ENCODE measurements at places on chromosomes 7 and 10.
A peak's percentile ranks its signal among the peaks of the same experiment; 100 is the strongest.

DNA sequence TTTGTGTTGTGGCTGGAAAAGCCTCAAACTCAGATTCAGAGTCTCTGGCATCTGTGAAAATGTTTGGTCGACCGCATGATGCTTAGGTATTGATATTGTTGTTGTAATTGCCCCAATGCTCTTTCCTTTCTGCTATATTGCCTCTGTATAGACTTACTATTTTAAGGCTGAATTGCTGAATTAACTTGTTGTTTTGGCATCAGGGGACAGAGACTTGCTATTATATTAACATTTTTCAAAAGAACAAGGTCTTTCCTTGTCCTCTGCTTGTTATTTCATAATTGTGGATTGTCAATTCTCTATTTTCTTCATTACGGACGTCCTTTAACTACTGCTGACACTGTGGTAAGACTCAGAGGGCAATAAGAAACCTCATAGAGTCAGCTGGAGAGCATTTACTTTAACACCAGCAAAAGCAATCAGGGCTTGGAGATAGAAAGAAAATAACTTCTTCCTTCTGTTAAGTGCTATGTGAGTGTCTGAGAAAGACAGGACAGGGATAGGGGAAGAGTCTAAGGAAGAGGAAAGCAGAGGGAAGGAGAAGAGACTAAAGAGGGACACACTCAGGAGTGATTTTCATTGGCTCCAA lies 17.6 kb downstream of the CPED1 start:
- DNase-seq: no peak

DNA sequence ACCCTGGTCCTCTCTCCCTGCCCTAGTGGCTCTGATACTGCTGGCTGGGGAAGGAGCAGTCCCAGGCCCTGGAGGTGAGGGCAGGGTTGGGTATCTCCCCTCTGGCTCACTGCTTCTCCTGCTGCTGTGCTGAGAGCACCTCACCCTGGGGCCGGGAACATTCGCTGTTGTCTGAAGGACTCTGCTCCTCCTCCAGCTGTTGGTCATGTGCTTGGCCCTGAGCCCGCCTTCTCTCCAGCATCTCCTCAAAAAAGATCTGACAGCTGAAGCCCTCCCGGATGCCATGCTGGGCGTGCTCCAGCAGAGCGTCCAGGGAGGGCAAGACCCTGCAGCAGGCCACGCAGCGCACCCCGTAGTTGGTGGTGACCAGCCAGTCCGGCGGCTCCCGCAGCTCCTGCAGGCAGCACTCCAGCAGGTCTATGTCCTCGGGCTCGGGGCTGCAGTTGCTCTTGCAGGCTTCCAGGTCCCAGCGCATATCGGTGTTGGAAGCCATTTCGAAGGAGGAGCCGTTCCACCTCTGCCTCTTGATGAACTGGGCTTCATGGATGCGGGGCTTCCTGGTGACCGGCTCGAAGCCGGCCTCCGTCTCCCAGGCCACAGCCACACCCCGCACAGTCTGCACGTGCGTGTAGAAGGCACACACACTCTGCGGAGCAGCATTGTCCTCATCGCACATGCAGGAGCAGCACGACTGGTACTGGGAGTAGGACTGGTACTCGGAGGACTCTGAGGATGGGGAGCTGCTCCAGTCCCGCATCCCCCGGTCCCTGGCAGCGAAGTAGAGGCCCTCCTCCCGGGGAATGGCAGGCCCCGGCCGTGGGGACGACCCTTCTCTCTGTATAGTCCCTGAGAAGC lies 2.1 kb downstream of the FAM170B start:
- no peak for DNase-seq

DNA sequence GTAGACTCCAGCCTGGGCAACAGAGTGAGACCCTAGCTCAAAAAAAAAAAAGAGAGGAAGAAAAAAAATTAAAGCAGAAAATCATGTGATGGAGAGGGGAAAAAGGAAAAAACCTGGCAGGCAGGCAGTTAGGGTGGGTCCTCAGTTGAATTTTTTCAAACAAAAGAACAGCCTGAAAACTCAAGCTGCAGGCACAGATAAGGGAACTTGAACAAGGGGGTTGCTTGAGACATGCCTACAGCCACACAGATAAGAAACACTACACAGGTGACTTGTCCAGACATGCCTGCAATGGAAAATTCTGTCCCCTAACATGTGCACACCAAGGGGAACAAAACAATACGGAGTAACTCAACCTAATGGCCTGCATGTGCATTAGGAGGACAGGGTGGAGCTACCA lies 19.2 kb downstream of the VIM start:
- no peak for DNase-seq

DNA sequence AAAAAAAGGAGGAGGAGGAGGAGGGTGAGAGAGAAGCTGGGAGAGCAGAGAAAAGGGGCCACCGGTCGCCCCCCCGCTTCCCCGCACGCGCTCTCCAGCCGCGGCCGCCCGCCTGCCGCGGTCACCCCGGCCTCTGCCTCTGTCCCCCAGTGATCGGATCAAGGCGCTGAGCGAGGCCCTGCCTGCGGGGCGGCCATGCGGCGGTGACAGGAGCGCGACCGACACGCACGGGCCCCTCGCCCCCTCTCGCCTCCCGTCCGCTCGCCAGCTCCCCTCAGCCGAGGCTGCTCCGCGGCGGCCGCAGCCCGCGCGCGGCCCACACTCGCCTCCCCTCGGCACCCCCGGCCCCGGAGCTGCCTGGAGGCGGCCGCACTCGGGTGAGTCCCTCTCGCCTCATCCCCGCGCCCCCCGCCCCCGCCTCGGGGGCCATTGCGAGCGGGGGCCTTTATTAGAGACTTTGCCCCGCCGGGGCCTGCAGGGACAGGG lies at the start of gene GTF2I:
Gene GTF2I (plus strand): TSS at position 27 of the 486 bp plus-strand sequence. CDS start 31,411 bp downstream, outside the sequence.
- peak; percentile 50 for DNase-seq

DNA sequence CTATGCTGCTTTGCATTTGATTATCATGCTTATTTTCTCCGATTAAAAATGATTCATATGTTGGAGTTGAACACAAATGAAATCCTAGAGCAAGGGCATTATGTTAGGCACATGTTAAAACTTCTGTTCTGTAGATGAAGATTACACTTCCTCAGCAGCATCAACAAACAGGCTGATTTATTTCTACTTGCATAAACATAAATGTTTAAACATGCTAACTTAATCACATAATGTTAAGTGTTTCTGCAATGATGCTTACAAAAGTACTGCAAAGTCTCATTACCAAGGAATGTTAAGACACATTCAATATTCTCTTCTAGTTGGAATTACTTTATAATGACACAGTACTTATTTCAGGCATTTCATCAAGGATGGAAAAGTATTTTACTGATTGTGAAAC lies 770.8 kb downstream of the ANKRD7 start:
- no peak for DNase-seq

GRCh38 chr10:43864656-43865055 lies 216.0 kb upstream of the ZNF32 start:
- DNase-seq: no peak

DNA sequence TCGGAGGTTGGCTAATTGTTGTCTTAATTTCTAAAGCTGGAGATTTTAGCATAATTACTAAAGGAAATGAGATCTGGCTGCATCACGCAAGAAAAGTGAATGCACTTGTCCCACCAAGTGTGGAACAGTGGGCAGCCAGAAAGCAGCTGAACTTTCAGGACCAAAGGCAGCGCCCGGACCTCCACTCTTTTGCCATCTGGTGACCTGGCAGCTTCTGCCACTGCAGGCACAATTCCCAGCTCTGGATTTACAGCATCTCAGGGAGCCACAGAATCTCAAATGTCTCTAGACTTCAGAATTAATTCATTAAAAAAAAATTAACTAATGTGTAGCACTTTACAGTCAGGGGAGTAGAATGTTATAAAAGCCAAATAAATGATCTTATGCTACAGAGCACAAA lies 14.7 kb upstream of the OGDHL start:
- DNase-seq: no peak

GRCh38 chr10:12605580-12606405 lies 256.4 kb downstream of the CAMK1D start:
- DNase-seq: peak; percentile 43

DNA sequence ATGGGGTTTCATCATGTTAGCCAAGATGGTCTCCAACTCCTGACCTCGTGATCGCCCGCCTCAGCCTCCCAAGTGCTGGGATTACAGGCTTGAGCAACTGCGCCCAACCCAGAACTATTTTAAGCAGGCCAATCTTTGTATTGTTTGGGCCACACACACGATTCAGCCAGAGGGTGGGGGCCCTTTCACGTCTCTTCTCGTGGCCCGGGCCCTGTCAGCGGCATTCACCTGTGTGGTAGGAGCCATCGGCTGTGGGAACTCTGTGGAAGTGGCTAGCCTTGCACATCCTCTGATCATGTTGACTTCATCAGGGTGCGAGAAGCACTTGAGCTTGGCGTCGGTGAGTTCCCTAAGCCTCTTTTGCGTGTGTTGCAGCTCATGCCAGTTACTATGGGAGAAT lies 16.9 kb downstream of the SUN1 start:
- DNase-seq: no peak

DNA sequence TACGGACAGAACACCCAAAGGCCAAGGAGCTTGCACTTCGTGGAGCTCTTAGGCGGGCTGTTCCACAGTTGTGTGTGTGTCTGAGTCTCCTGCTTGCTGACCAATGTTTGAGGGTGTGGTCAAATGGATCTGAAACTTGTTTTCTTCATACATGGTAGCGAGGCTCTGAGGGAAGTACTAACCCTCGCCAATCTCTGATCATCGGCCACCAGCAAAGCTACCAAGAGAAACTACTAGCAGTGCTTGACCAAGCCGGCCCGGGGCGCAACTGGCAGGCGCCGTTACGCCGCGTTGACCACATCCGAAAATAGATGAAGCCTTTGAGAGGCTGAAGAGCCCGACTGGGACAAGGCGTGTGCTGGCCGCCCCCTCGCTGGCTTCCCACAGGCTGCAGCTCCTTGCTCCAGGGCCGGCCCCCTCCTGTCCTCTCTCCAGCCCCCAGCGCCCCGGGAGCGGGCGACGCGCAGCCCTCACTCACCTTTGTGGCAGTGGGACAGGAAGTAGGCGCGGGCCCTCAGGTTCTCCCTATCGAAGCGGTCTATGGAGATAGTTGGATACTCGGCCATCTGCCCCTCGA lies 384 bp downstream of the DCLRE1C start:
- no peak for DNase-seq

DNA sequence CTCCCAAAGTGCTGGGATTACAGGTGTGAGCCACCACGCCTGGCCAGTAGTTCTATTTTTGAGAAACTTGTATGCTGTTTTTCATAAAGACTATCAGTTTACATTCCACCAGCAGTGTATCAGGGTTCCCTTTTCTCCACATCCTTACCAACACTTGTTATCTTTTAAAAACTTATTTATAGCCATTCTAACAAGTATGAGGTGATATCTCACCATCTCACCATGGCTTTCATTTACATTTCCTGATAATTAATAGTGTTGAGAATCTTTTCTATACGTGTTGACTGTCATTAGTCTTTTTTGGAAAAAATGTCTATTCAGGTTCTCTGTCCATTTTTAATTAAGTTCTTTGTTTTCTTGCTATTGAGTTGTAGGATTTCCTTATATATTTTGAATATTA lies 416.1 kb downstream of the NEBL start:
- DNase-seq: no peak

DNA sequence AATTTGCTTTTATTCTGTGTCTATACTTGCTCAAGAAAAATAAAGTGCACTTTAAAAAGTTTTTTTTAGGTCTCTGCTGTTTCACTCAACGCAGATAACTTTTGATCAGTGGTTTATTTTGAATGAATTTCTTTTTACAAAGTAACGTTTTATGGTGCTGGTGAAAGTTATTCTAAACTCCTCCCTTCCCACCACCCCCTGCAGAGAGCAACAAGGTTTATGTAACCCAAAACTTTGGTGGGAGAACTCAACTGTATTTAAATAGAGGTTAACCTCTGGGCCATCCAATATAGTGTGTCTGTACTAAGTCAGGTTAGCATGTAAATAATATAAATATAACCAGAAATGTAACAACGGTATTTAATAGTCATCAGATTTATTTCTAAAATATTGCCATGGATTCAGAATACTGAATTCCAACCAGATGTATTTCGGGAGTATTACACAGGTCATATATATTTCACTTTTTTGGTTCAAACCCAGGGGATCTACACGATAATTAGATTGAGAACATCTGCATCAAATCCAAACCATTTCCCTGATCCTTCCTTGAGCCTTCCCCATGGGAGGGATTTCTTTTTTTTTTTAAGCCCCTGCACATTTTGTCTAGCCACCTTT lies 3.9 kb upstream of the CUX1 start:
- no peak for DNase-seq

GRCh38 chr7:3956949-3957348 lies 655.9 kb downstream of the SDK1 start:
- no peak for DNase-seq

DNA sequence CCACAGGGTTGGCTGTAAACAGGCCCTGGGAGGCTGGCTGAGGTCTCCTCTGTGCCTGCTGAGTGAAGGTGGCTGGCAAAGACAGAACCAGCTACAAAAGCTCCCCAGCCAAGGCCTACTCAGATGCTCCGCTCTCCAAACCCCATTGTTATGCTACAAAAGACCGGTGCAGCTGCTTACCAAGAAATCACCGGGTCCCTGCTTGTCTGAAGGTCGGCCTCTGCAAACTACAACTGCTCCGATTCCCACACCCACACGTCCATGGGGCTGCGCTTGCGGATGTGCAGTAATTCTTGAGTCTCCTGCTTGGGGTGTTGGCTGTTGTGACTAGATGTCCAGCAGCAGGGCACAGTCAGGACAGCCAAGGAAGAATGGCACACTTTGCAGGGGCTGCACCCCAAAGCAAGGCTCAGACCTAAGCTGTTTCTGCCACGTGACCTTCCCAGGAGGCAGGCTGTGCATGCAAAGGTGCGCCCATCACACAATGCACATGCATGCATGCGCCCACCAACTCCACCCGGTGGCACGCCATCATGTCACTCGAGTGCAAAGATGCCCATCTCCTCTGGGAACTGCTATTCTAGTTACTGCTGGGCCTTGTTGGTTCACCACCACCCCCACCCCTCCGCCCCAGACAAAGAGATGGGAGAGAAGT lies 97.8 kb downstream of the OAT start:
- DNase-seq: no peak

GRCh38 chr10:43461950-43462349 lies 25.0 kb downstream of the ZNF487 start:
- no peak for DNase-seq

DNA sequence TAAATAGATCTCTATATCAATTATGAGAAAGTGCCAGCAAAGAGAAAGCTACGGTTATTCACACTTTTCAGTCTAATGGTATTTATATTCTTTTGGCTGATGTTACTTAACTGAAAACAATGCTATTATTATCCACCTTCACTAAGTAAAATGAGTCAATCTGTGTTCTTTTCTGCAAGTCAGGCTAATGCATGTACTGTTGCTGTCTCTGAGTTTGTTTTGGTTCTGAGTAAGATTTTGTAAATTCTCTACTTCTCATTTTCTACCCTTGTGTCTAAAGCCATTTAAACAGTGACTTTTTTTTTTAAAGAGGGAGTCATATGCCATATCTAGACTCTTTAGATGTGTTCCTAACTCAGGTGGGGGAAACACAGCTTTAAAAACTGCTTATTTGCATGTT lies 7.5 kb downstream of the VWC2 start:
- DNase-seq: no peak

DNA sequence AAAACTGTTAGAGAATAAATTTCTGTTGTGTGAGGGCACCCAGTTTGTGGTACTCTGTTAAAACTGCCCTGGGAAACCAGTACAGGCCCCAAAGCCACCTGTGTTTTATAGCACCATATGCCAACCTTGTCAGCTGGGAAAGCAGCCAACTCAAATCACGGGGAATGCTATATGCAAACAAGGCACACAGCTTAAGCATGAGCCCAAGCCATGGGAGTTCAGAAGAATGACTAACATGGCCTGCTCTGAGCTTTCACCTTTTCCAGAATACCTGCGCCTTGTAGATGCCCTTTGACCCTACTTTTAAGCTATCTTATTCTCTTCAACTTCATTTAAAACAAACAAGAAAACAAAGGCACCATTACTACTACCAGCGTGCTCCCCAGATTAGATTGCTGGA lies 5.5 kb upstream of the SLC25A13 start:
- no peak for DNase-seq

Measured in stimulated activated CD4-positive, alpha-beta T cell treated with anti-CD3 and anti-CD28 coated beads, Interleukin-4, amount 100 ng/mL, for 1 hour (primary cell).